ENCODE measurements at places on chromosomes 7 and 10. TPM values are rescaled to one million over a fixed set of nuclear protein-coding genes. Genes with fewer than 3 reads are reported as not detected.

The GPR15LG gene
- polyA plus RNA-seq, result not detected

The TMEM139 gene
- 0.32 TPM for polyA plus RNA-seq

The PNLIPRP1 gene
- polyA plus RNA-seq, result not detected

The PNLIPRP2 gene
- polyA plus RNA-seq, result not detected

The FAM180A gene
- polyA plus RNA-seq, result not detected

The TCAF2 gene
- 3.1 TPM for polyA plus RNA-seq

DNA sequence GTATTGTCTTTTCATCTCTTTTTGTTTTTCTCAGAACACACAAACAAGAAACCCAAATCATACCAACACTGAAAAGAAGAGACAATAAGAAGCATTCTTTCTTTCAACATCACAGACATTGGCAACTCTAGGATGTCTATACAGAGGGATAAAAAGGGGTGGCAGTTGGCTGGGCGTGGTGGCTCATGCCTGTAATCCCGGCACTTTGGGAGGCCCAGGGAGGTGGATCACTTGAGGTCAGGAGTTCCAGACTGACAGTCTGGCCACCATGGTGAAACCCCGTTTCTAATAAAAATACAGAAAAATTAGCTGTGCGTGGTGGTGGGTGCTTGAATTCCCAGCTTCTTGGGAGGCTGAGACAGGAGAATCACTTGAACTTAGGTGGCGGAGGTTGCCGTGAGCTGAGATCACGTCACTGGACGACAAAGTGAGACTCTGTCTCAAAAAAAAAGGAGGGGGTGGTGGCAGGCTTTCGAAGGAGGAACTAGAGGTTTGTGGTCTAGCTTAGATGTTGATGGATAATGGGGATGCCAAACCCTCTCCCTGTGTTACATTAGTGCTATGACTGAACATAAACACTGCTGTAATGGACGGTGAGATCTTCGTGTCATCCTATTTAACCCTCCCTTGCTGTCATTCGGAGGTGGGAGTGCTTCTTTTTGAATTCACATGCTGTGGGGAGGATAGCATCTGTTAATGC lies 9.4 kb downstream of the CNNM2 start:
- DNase-seq, result no peak

- DNase-seq, result no peak
These were observed 33.6 kb upstream of the A1CF start for GRCh38 chr10:50919010-50919409.

DNA sequence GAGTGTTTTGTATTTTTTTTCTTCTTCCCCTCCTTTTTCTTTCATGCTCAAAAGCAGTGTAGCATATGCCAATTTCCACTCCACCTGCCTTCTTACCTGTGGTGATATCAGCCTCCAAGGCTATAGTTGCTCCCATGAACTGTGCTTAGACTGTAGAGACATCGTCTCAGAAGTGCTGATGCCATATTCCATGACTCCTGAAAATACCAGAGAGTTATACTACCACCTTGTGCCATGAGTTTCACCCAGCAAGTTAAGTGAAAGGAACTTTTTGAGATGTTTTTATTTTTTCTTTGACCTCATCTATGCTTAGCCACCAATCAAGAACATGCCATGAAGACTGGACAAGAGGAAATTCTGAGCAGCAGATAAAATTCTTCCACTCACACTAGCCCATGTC lies 142.8 kb upstream of the SEMA3E start:
- no peak for DNase-seq

DNA sequence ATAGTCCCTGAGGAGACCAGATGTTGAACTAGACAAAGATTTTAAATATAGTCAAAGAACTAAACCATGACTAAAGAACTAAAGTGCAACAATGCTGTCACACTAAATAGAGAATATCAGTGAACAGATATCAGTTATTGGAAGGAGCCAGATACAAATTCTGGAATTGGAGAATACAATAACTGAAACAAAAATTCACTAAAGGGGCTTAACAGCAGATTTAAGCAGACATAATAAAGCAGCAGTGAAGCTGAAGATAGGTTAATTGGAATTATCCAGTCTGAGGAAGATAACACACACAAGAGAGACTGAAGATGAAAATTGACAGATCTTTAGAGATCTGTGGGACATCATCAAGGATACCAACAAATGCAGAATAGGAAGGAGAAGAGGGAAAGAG lies 10.4 kb downstream of the KPNA7 start:
- no peak for DNase-seq

DNA sequence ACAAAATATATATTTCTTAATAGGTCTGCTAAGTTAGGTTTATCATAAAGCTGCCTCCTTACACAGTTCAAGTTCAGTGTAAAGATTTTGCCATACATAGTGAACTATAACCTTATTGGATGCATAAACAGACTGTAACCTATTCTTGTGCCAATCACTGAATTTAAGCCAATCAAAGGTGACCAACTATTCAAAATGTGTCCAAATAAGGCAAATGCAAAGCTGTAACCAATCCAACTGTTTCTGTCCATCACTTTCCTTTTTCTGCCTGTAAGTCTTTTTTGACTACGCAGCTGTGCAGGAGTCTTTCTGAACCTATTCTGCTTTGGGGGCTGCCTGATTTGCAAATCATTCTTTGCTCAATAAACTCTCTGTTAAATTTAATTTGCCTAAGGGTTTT lies 11.6 kb upstream of the DNMBP start:
- DNase-seq, result no peak

- no peak for DNase-seq
These were observed 102.6 kb upstream of the FEZF1 start for GRCh38 chr7:122407195-122407594.

DNA sequence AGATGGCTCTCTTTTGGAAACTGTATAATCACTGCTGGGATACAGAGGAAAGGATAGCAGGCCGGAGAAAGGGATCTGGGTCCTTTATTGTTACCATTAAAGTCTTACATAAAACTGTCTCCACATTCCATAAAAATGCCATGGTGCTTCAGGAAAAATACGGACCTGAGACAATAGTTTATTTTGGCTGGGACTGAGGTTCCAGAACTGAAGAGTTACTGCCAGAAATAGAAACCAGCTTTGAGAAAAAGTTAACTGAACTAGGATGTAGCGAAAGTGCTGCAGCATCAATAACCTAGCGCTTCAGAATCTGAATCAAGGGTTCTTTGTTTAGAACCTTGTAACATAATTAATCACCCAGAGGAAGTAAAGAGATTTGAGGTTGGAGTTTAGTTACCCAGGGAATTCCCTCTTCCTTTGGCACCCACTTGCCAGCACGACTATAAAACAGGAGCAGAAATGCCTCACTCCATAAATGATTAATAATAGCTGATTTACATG lies 38.0 kb downstream of the MEOX2 start:
- no peak for DNase-seq

DNA sequence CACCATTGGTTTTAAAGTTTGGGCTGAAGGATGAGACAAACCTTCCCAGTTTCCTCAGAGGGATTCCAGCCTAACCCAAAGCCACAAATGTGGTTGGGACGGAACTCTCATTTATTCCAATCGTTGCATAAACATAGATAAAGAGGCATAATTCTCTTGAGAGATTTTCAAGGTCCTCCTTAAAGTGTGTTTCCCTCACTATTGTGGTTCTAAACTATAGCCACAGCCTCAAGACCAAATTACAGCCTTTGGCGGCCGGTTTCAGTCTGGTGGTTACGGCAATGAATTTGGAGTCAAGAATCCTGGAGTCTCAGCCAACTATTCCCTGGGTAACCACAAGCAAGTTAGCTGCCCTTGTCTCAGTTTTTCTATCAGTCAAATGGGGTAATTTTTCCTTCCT lies 42.6 kb downstream of the SEM1 start:
- no peak for DNase-seq

- DNase-seq, result no peak
These were observed 212.8 kb upstream of the PODXL start for GRCh38 chr7:131769241-131769640.

DNA sequence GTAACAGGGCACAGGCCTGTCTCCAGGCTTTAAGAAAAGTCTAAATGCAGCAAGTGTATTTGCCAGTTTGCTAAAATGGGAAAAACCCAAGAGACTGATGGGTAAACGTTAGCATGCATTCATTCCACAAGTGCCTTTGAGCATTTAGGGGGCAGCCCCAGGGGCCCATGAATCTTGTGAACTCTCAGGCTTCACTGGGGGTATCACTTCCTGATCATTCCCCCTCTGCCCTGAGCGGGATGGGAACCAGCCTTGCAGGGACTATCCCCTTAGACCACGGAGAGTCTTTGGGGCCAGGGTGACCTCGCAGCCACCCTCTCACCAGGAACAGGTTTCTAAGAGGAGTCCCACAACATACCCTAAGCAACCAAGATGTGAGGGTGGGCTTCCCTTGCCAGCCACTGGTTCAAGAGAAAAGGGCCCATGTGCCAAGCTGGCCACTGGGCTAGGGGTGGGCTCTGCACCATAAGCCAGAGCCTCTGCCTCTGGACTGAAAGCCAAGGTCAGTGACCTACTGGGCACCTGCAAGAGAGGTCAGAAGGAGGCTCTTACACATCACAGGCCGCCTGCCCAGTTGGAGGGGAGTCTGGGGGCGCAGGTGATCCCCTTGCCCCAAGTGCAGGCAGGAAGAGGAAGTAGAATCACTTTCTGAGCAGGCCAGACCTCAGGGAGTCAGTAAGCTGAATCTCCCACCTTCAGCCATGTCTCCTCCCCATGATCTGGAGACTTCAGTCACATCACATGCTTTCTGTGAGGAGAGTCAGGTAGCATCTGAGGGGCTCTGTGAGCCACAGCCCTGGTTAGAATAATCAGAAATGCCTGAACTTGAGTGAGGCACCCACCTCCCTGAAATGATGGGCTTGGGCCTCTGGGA lies 75.0 kb downstream of the C10orf105 start:
- no peak for DNase-seq

DNA sequence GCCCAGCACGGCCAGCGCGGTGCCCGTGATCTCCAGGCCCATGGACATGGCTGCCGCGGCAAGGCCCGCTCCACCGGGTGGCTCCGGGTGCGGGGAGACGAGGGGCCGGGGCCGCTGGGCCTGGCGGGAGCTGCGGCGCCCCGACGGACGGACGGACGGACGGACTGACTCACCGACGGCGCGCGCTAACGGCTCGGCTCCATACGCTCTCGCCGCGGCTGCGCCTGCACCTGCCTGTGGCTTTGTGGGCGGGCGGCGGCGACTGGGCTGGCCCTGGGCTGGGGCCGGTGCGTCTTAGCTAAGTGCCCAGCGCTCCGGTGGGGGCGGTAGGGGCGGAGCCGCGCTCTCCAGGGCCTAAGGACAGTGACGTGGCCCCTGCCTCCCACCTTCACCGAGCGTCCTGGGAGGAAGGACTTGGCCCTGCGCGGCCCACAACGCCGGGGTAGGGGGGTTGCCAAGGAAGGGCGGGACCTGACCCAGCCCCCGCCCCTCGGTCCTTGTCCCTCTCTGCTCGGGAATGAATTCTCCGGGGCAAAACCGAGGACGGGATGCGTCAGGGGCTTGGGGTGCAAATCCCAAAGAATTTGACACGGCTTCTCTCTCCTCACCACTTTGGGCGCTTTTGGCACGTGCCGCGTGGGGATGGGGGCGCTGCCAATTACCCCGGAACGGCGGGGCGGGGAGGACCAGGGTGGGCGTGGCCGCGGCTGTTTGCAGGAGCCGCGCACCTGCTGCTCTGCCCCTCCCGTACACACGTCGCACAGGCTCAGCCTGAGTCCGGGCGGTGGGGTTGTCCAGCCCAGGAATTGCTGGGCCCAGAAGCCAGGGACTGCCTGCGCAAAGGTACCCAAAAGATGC lies at the start of gene CLDN3:
Gene CLDN3 (minus strand): TSS at position 269 of the 858 bp plus-strand sequence. CDS start 221 bp downstream, at position 48.
- peak; percentile 17 for DNase-seq

- peak; percentile 79 for DNase-seq
These were observed 9.3 kb upstream of the CHCHD1 start for GRCh38 chr10:73772281-73773151.

- DNase-seq, result no peak
These were observed 8.1 kb downstream of the SDK1 start for GRCh38 chr7:3309140-3309539.
